Muscle of back (tissue), 13 donors: ENCODE measurements at places on chromosomes 5 and 9. TPM values are rescaled to one million over a fixed set of nuclear protein-coding genes. Genes with fewer than 3 reads are reported as not detected.
A peak's percentile ranks its signal among the peaks of the same experiment; 100 is the strongest.

GRCh38 chr9:87080512-87081264, 133.4 kb upstream of the GAS1 start:
- DNase-seq: no peak

DNA sequence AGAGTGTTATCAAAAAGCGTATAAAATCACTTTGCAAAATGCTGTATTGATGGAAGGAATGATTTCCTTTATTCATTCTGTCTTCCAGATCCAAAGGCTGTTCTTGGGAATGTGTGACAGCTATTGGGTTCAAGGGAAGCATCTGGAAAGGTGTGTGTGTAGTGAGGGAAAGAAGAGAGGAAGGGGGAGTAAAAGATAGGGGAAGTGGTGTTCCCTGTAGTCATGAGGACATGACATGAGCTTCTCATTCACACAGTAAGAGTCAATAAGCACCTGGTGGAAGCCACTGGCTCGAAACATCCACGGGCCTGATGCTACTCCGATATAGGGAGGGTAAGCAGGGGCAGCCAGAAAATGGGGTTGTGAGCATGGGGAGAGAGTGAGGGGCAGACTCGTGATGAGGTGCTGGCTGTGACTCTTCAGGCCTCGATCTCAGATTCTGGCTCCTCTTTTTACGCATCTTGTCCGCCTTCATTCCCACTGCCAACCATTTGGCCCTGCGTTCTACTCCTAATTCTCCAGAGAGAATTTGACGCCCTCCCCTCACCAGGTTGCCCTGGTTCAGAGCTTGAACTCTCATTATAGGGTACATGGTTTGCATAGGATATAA, 29.1 kb upstream of the HSPA9 start:
- no peak for DNase-seq

- peak; percentile 84 for DNase-seq
Measured at GRCh38 chr9:131432597-131433301, 38.9 kb downstream of the PRRC2B start.

The HARS2 gene
- polyA plus RNA-seq: 21.2 TPM

The HTR1A gene
- not detected for polyA plus RNA-seq

- no peak for DNase-seq
Measured at GRCh38 chr5:125004009-125004408, 257.6 kb upstream of the ZNF608 start.

- no peak for DNase-seq
Measured at GRCh38 chr5:68319706-68320412, 104.3 kb downstream of the PIK3R1 start.

DNA sequence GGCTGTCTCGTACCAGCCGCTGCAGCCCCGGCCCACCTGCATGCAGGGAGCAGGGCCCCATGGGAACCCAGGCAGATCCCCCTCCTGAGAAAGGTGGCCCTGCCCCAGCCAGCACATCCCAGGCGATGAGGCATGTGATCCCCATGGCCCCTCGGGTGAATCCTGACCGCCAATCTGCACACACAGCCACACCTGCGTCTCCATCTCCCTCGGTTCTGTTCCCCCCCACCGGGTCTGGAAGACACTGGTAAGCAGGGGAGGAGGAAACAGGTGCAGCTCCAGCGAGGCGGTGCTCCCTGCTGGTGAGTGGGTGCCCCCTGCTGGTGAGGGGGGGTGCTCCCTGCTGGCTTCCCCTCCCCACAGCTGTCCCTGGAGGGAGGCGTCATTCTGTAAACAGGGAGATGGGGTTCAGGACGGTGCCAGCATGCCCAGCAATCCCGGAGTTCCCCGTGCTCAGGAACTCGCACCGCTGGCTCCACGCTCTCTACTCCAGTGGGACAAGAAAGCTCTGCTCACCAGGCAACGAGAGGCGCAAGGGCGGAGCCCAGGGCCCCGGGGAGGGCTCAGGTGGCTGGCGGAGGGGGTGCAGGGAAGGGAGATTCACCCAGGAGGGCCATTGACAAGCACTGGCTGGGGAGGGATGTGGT, 28.4 kb upstream of the SLC12A7 start:
- DNase-seq: peak; percentile 72

The RNF208 gene
- 3.5 TPM for polyA plus RNA-seq

GRCh38 chr9:91245431-91246313, 116.0 kb downstream of the AUH start:
- DNase-seq: no peak

The RANBP17 gene
- polyA plus RNA-seq: 7.2 TPM

- DNase-seq: peak; percentile 64
Measured at GRCh38 chr5:157651623-157652376, 438 bp downstream of the SOX30 start.

GRCh38 chr9:136759001-136759400, 958 bp upstream of the LCN8 start:
- no peak for DNase-seq

GRCh38 chr9:134224127-134224526, 59.8 kb upstream of the RNU6ATAC start:
- DNase-seq: no peak

DNA sequence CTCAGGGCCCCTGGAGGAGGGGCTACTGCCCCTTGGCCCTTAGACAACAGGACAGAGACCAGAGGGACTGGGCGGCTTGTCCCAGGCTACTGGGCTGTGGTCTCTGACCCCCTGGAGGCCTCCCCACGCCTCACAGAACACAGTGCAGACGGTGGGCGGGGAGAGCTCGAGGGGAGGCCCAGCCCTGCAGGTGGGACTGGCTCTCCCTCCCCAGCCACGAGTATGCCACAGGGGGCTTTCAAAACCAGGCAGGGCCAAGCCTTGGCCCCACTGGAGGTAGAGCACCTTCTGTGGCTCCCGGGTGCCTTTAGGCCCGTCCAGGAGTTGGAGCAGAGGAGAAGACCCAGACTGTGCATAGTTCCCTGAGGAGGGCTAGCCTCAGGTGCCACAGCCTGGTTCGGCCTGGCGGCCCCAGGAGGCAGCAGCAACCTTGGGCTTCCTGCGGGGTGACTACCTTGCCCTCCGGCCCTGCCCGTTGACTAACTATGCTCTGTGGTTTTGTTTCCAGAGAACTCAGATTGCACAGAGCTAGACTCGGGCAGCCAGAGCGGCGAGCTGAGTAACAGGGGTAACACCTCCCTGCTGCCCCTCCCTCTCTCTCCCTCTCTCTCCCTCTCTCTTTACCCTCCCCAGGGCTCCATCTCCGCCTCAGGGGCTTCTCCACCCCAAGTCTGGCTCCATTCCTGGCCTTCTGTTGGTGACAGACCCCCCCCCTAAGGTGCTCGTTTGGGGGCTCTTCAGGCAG, 15.5 kb downstream of the CARD19 start:
- no peak for DNase-seq

- DNase-seq: no peak
Measured at GRCh38 chr9:13718086-13718485, 438.6 kb upstream of the MPDZ start.

DNA sequence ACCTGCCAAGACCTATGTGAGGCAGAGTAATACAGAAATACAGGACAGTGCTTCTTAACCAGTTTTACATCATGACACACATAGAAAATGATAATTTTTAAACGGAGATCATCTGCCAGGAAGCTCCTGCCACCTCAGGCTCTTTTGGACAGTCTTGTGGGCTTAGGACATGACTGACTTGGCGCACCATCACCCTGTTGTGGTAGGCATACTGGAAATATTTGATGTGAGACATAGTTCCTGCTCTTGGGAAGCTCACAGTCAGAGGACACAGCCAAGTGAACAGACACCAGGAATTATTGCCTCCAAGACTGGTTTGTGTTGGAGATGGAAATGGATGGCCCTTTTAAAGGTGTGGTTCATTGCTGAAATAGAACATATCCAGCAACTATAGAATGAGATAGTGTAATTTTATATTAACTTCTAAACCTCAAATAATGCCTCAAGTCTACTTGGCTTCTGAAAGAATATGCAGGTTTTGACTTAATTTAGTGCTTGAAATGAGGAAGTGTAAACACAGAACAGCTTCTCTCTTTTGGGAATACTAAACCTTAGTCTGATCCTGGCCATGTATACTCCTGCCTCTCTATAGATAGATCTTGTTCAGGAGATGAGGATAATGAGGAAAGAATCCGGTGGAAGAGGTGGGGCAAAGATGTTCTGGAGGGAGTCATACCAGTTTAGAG, 19.7 kb downstream of the CPEB4 start:
- no peak for DNase-seq
